SIG-M5 (cell line): ENCODE measurements at places on chromosomes 12 and 14.

DNA sequence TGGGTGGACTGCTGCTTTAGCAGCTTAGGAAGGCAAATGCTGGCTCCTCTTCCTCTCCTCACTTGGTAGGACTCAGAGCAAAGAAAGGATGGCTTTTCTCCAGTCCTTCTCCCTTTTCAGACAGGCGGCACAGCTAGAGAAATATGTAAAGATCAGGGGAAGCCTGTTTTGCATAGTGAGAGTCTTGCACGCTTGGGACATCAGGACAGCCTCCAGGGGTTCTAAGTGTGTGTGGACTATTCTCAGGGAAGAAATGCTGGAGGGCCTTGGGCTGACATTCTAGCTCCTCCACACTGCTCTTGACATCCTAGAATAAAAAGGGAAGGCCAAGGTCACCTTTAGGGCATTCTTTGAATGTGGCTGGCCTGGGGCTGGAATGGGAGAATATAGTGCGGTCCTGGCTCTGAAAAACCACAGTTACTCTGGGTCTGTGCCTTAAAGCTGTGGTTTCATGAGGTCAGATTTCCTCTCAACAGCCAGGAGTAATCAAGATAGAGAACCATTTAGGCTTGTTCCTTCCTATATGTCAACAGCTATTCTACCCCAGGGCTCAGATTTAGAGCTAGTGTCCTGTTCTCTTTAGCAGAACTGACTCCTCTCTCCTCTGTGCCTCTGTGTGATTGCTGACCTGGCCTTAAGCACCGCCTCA, 24.3 kb downstream of the CMA1 start:
- DNase-seq = no peak

- no peak for DNase-seq
Observed at GRCh38 chr12:40232602-40233001, 7.8 kb downstream of the LRRK2 start.

DNA sequence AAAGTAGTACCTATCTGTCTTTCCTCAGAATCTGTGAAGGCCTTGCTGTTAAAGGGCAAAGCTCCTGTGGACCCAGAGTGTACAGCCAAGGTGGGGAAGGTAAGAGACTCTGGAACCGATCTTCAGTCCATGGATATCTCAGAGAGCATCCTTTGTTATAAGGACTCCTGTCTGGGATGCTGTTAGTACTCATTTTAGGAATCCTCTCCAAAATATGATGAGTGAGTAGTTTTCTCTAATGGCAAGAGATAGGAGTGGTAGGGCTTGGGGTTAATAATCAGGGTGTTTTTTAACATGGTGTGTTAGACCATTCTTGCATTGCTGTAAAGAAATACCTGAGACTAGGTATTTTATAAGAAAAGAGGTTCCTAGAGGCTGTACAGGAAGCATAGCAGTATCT, 1.9 kb downstream of the PARP2 start:
- DNase-seq = no peak

DNA sequence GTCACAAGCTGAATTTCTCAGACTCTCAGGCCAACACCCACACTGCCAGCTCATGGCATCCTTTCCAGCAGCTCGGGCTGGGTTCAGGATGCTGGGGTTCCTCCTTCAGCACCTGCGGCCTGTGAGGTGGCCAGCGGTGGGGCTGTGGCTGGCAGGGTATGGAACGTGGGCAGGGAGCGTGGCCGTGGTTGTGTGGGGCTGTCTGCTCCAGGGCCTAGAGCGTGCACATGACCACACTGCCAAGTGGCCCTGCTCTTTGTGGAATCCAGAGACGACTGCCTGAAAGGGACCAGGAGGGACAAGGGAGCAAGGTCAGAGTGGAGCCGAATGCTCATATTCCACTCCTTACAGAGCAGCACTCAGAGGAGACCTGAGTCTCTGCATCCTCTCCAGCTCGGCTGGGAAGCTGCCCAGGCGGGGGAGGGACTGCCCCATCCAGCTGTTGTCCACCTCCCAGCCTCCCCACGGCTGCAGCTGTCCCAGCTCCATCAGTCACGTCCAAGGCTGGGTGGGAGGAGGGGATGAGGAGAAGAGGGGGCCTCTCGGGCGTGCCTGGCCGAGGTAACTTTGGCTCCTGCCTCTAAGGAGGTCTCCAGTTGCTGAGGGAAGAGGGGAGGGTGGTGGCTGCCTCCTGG, 71.3 kb downstream of the TSPAN9 start:
- no peak for DNase-seq

GRCh38 chr14:49218436-49219092, 367.6 kb downstream of the RPS29 start:
- no peak for DNase-seq

DNA sequence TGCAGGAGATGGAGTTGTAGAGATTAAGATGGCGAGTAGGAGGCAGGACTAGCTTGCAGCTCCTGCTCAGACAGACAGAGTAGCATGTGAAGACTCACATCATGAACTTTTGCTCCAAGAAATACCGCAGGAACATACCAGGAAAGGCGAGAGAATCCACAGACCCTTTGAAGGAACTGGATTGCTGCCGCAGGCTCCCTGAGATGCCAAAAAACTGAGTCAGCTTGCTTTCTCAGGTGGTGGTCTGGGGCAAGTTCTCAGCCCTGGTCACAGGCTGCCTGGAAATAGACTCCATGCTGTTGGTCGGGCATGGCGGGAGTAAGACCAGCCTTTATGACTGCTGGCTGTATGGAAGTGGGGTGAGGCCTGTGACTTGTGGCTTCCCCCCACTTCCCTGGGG, 163.6 kb upstream of the NAV3 start:
- DNase-seq = no peak

- DNase-seq = no peak
Observed at GRCh38 chr12:94073441-94074051, 74.8 kb upstream of the PLXNC1 start.

GRCh38 chr12:91778938-91779400, 366.7 kb downstream of the BTG1 start:
- DNase-seq = no peak
